ENCODE measurements at places on chromosomes 4 and X. TPM values are rescaled to one million over a fixed set of nuclear protein-coding genes. Genes with fewer than 3 reads are reported as not detected.
A peak's percentile ranks its signal among the peaks of the same experiment; 100 is the strongest.

DNA sequence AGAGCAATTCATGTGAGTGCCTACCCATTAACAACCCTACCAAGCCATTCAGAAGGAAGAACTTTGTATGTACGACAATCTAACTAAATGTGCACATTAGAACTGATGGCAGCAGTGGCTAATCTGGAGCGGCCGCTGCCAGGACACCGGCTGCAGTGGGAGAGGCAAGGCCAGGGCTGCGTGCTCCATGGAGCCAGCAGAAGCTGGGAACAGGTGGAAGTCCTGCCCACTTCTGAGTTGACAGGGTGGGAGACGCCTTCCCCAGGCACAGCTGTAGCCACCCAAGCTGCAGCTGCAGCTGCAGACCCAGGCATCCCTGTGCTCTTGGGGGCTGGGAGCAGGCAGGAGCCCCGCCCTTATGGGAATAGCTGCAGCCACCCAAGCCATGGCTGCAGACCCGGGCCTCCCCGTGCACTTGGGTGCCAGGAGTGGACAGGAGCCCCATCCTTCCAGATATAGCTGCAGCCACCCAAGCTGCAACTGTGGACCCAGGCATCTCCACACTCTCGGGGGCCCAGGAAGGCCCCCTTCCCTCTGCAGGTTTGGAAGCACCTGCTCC is 79.1 kb upstream of the DDX60 start:
- no peaks in the 10 kb centered on the region for H3K4me1 ChIP-seq
- H3K27me3 ChIP-seq = no peaks in the 10 kb centered on the region
- peaks cover 69% of the 10 kb centered on the region for H3K36me3 ChIP-seq
- DNase-seq = no peak

The CSN1S1 gene
- total RNA-seq = not detected

GRCh38 chrX:108464604-108465003 is 25.0 kb downstream of the COL4A5 start:
- H3K36me3 ChIP-seq = no peaks in the 10 kb centered on the region
- no peak for DNase-seq
- no peak overlapping the region for H3K4me3 ChIP-seq
- no peaks in the 10 kb centered on the region for H3K4me1 ChIP-seq
- H3K27ac ChIP-seq = no peak overlapping the region

DNA sequence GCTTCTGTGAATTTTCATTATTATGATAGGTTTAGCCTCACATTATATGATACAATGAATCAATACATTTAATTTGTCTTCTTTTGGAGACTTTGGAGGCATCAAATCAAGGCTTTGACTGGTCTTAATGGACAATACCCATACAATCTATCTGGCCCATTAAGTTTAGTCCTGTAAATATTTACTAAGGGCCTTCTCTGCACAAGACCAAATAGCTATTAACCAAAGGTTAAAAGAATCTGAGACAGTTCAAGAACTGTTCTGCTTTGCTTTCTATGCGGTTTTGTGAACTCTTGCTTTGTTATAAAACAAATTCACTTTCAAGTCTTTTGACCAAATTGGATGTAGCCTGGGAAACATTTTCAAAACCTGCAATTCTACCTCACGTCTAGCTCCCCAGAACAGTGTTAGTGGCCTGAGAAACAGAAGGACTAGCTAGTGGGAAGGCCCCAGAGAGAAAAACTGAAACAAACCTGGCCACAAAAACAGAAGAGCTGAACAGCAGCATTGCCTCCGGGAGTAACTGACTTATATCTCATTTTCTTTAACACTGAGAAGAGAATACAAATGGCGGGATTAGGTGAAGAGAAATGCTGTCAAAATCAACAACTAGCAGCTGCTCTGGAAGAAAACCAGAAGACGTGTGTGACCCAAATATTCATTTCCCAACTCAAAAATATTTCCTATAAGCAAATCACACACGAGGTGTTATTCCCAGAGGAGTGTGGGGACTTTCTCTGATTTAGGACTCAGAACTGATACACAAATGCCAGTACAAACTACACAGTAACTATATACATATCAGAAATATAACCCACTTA is 548 bp downstream of the TLR1 start:
- H3K4me1 ChIP-seq = peaks cover 25% of the 10 kb centered on the region
- H3K4me3 ChIP-seq = peak overlapping the region; percentile 94
- peak overlapping the region; percentile 63 for H3K27ac ChIP-seq
- DNase-seq = peak; percentile 48
- H3K36me3 ChIP-seq = peaks cover 32% of the 10 kb centered on the region

GRCh38 chrX:19107035-19107434 is 15.2 kb downstream of the ADGRG2 start:
- no peak overlapping the region for H3K27ac ChIP-seq
- no peak overlapping the region for H3K4me3 ChIP-seq
- no peaks in the 10 kb centered on the region for H3K36me3 ChIP-seq
- no peak for DNase-seq

DNA sequence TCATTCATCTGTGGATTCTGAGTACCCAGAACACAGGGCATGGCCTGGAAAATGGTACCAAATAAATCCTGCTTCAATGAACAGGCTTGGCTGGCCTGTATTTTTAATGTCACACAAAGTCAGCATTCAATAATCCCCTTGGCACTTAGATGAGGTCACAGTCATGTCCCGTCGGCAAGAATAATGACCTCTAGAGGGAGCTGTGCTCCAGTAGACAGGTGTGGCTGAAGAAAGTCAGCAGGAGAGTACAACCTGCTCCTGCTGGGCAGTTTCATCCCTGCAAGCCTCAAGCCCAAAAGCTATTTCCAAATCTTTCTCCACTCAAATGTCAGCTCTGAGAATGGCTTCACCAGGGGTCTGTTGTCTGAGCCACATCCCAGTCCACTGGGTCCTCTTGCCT is 404.0 kb upstream of the F9 start:
- no peaks in the 10 kb centered on the region for H3K36me3 ChIP-seq
- no peaks in the 10 kb centered on the region for H3K27me3 ChIP-seq
- H3K4me3 ChIP-seq = no peak overlapping the region
- no peak for DNase-seq
- H3K4me1 ChIP-seq = no peaks in the 10 kb centered on the region

DNA sequence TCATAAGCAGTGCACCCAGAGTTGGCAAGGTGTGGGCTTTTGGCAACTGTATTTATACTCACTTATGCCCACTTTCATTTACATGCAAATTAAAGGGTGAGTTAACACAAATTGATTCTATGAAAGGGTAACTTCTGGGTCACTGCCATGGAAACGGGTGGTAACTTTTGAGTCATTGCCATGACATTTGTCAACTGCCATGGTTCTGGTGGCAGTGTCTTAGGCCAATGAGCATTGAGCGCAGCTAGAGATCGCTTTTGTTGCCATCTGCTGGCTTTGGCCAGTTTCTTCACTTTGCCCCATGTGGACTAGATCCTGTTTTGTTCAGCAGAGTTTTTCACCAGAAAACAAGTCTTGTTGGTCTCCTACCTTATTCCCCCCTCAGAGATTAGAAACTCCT is 170.8 kb upstream of the NUDT6 start:
- no peak overlapping the region for H3K27ac ChIP-seq
- no peaks in the 10 kb centered on the region for H3K27me3 ChIP-seq
- no peaks in the 10 kb centered on the region for H3K4me1 ChIP-seq
- DNase-seq = peak; percentile 8
- peaks cover 12% of the 10 kb centered on the region for H3K36me3 ChIP-seq

GRCh38 chr4:86452924-86453531 is 93.2 kb upstream of the MAPK10 start:
- H3K4me1 ChIP-seq = no peaks in the 10 kb centered on the region
- H3K36me3 ChIP-seq = no peaks in the 10 kb centered on the region
- DNase-seq = no peak
- no peak overlapping the region for H3K27ac ChIP-seq

DNA sequence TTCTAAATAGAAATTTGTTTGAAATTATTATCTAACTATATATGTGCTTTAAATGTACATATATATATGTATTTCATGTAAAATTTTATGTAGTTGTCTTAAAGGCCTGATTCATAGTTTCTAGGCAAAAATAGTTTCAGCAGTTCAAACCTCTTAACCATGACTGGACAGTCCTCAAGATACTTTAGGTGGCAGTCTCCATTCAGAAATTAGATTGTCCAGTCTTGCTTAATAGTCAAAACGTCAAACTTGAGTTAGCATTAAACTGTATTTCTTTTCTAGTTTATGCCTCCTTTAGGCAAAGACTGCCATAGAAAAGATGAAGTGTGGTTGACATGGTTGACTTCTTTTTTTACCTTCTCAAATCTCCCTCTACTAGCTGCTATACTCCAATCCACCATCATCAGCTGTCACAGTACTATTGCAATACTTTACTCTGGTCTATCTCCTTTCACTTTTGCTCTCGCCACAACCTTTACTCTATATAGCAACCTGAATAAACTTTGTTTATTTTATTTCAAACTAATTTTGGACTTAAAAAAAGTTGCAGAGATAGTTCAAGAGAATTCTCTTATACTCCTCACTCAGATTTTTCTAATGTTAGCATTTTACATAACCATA is 395.6 kb upstream of the DIPK2B start:
- H3K27ac ChIP-seq = no peak overlapping the region
- no peaks in the 10 kb centered on the region for H3K36me3 ChIP-seq
- no peaks in the 10 kb centered on the region for H3K27me3 ChIP-seq
- H3K4me3 ChIP-seq = no peak overlapping the region

- H3K36me3 ChIP-seq = peaks cover 8% of the 10 kb centered on the region
- no peaks in the 10 kb centered on the region for H3K4me1 ChIP-seq
- no peaks in the 10 kb centered on the region for H3K27me3 ChIP-seq
- H3K27ac ChIP-seq = no peak overlapping the region
- no peak for DNase-seq
- H3K4me3 ChIP-seq = no peak overlapping the region
Measured at GRCh38 chr4:56375458-56375857, 11.8 kb downstream of the AASDH start.

The EDA2R gene
- total RNA-seq = not detected

DNA sequence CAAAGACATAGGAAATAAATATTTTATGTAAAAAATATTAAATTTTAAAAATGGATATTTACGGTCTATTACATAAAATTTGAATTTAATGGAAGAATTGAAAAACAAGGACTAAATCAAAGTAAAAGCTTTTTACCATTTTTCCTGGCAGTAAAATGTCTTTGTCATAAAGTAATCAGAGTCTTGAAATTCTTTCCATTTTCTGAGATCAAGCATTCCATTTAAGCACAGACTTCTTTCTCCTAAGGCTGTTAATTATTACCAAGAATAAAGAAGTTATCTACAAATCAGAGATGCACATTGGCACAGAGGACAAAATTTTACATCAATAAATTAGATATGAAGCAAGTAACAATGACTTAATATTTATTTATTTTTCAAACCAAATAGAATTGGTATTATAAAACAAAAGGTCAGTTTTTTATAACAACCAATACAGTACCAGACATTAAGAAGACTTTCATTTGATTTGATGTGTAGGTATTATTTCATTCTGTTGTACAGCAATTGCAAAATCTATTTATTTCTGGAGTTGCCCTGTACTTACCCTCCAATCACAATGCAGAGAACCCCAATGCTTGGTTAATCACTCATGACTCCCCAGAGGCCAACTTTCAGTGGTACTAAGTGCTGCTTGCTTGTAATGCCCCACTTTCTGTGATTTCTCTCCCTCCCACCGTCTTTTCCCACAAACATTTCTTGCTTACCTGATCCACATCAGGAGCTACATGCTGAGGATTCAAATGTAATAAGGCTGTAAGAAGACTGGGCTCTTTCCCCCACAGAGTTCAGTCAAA is 254.6 kb downstream of the GASK1B start:
- no peak overlapping the region for H3K27ac ChIP-seq
- DNase-seq = no peak
- H3K36me3 ChIP-seq = no peaks in the 10 kb centered on the region
- H3K4me3 ChIP-seq = no peak overlapping the region

The VMA21 gene
- total RNA-seq = 26.0 TPM

Measured in CD4-positive, CD25-positive, alpha-beta regulatory T cell (primary cell).